Bronchial epithelial cell (primary cell): ENCODE measurements at places on chromosomes 11 and 22. TPM values are rescaled to one million over a fixed set of nuclear protein-coding genes. Genes with fewer than 3 reads are reported as not detected.

The IGF2 gene
- total RNA-seq = 1.0 and 6.6 TPM in 2 replicates

The FZD4 gene
- total RNA-seq = 0.38 and 0.53 TPM in 2 replicates

The STK33 gene
- 0.53 and 0.77 TPM in 2 replicates for total RNA-seq

The TREH gene
- total RNA-seq = not detected in 2 replicates

The PIK3C2A gene
- total RNA-seq = 35.0 and 40.3 TPM in 2 replicates

The BBOX1 gene
- 1.3 and 5.6 TPM in 2 replicates for total RNA-seq

The SERHL2 gene
- total RNA-seq = 0.79 and 1.4 TPM in 2 replicates

The IRAG1 gene
- 0.26 and 0.51 TPM in 2 replicates for total RNA-seq

The TRIM51G gene
- total RNA-seq = not detected in 2 replicates

The RTN4RL2 gene
- not detected in 2 replicates for total RNA-seq

The TRMT2A gene
- 37.9 and 40.7 TPM in 2 replicates for total RNA-seq

The CBLIF gene
- total RNA-seq = not detected in 2 replicates

The SAA1 gene
- total RNA-seq = 1.6 and 4.7 TPM in 2 replicates

The DBX1 gene
- not detected in 2 replicates for total RNA-seq

The RAB39A gene
- total RNA-seq = not detected in 2 replicates

The C11orf52 gene
- 0.26 and 2.3 TPM in 2 replicates for total RNA-seq

The TMEM184B gene
- total RNA-seq = 7.1 and 13.3 TPM in 2 replicates

The GAL gene
- 0.53 and 0.77 TPM in 2 replicates for total RNA-seq
